NCI-H524 treated with DMSO at 0.1 percent for 48 hours (cell line): ENCODE measurements at places on chromosomes 13 and 19.

DNA sequence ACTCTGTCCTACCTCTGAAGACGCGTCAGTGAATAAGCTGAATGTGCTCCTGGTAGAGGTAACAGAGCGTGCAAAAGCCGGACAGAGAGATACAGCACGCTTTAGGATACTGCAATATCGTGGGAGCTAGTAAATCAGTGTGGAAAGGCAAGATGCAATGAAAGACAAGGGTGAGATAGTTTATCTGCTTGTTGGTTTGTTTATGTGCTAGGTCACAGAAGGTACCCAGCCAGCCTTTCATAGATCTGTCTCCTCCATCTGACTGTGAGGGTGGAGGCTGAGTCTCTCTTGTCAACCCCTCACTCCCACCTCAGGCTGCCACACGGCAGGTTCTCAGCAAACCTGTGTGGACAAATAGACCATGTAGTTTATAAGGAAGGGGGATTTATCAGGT is 904 bp upstream of the GIPC1 start:
- DNase-seq, result no peak

GRCh38 chr13:111923439-111923838 is 143.5 kb upstream of the SOX1 start:
- DNase-seq, result no peak

DNA sequence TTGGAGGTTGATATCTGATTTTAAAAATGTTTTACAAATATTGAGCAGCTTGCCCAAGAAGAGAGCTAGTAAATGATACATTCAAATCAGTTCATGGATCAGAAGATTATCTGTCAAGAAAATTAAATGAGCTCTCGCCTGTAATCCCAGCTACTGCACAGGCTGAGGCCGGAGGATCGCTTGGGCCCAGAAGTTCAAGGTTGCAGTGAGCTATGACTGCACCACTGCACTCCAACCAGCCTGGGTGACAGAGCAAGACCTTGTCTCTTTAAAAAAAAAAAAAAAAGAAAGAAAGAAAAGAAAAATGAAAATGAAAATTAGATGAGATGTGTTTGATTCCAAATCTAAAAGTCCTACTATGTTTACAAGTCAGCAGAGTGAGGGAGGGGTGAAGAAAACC is 2.4 kb downstream of the SPART start:
- no peak for DNase-seq

DNA sequence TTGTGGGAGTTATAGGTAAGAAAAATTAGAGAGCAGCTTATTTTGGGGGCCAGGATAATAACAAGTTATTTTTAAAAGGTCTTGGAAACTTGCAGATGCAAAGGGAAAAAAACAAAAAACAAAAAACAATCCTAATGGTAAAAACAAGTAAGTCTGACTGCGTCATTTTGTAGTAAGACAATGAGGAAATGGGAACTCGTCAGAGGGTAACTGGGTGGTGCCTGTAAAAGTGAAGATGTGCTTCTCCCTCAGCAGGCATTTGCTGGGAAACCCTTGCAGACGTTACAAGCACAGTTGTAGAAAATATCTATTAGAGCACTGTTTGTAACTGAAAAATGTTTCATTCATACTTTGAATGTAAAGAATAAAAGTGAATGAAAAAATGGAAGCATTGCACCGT is 2.2 kb upstream of the TNFSF13B start:
- no peak for DNase-seq

GRCh38 chr13:107554460-107554859 is 660.9 kb downstream of the LIG4 start:
- DNase-seq, result no peak

GRCh38 chr19:13881251-13881691 is 4.3 kb downstream of the NANOS3 start:
- DNase-seq, result no peak

GRCh38 chr13:30172593-30173302 is 134.6 kb downstream of the KATNAL1 start:
- DNase-seq, result no peak

DNA sequence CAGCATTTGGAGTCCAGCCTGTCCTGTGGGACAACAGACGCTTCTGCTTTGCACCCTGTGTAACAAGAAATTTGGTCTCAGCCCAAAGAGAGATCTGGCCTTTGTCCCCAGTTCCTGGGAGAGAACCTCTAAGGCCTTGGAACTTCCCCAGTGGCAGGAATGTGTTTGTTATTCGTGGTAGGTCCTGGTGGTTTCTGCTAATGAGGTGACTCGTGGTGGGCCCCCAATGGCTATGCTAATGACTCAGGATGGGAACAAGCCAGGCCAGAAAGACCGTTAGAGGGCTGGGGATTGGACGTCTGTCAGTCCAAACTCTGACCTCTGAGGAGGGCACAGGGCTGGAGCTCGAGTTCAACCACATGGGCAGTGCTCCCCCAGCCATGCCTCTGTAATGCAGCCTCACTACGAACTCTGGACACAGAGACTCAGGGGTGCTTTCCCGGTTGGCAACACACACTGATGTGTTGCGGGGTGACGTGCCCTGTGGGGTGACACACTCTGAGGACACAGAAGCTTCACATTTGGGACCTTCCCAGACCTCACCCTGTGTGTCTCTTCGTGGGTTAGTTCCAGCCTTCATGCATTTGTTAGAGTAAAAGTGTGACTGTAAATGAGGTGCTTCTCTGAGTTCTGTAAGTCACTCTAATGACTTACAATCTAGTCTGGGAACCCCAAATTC is 38.9 kb downstream of the TEX29 start:
- no peak for DNase-seq

GRCh38 chr13:40589285-40590109 is 76.9 kb downstream of the FOXO1 start:
- peak; percentile 18 for DNase-seq

GRCh38 chr19:39850892-39851291 is 4.7 kb upstream of the FBL start:
- DNase-seq, result no peak

- no peak for DNase-seq
Observed at GRCh38 chr13:26011996-26012821, 39.6 kb downstream of the SHISA2 start.

GRCh38 chr13:51821606-51822005 is 17.6 kb upstream of the DHRS12 start:
- DNase-seq, result no peak

- DNase-seq, result no peak
Observed at GRCh38 chr19:43923875-43924274, 11.2 kb downstream of the ZNF45 start.

DNA sequence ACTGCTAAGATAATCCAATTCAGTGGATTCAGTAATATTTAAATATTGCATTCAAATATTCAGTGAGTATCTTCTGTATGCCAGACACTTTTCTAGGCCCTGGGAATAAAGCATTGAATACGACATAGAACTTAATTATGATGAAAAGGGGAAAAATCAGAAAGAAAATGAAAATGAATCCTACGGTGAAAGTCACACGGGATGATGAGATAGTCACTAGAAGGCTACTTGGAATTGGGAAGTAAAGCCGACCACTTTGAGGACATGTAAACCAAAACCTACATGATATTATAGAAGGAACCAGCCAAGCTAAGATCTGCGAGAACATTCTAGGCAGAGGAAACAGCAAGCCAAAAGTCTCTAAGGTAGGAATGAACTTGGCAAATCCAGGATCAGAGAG is 10.1 kb downstream of the DPY19L3 start:
- no peak for DNase-seq
